ENCODE measurements at places on chromosomes 7 and 10. TPM values are rescaled to one million over a fixed set of nuclear protein-coding genes. Genes with fewer than 3 reads are reported as not detected.
A peak's percentile ranks its signal among the peaks of the same experiment; 100 is the strongest.

- DNase-seq = no peak
These were observed 31.1 kb upstream of the GOLGA7B start for GRCh38 chr10:97818572-97818971.

- DNase-seq = no peak
These were observed 88.0 kb downstream of the CPED1 start for GRCh38 chr7:121076350-121077164.

- DNase-seq = no peak
These were observed 118.1 kb upstream of the RHEB start for GRCh38 chr7:151637781-151638261.

DNA sequence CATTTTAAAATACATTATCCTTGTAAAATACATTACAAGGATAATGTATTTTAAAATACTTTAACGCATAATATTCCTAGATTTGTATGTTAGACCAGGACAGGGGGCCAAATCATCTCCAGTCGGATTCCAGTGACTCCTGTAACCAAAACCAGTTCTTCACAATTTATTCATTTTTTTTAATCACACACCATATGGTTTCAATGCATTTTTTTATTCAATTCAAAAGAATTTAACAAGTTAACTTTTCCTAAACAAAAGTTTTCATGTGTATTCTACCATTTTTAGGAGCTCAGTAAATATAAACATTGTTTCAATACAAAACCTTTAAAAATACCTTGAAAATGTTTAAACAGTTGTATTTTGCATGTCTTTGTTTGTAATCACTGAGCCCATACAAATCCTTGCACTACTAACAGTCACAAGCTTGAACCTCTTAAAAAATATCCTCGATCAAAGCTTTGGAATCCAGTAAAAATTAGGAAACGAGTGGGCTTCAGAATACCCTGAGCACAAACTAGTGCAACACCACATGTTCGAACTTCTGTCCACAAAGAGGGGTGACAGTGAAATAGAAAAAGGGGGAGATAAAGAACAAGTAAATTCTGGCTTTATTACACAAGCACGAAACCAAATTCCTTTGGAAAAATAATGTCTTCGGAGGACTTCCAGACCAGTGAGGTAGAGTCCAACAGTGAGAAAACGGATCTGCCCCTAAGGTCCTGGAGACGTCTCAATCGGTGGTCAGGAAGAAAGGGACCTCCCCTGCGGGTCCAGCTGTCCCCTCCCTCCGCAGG lies 1.6 kb downstream of the CCDC71L start:
- DNase-seq = no peak

The ZNF467 gene
- total RNA-seq = 1.7 TPM

DNA sequence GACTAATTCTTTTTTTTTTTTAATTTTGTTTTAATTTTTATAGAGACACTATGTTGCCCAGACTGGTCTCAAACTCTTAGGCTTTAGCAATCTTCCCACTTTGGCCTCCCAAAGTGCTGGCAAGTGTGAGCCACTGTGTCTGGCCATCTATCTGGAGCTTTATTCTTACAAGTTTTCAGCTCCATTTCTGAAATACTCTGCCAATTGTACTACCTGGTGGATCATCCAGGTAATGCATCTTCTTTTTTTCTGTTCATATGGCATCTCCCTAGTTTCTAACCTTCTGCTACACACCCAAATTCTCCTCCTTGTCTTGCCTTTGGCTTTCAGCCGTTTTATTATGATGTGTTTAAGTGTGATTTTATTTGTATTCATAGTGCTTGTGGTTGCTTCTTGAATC lies 40.2 kb downstream of the ZNF365 start:
- DNase-seq = no peak

GRCh38 chr10:112352044-112352443 lies 21.9 kb upstream of the ACSL5 start:
- DNase-seq = no peak

DNA sequence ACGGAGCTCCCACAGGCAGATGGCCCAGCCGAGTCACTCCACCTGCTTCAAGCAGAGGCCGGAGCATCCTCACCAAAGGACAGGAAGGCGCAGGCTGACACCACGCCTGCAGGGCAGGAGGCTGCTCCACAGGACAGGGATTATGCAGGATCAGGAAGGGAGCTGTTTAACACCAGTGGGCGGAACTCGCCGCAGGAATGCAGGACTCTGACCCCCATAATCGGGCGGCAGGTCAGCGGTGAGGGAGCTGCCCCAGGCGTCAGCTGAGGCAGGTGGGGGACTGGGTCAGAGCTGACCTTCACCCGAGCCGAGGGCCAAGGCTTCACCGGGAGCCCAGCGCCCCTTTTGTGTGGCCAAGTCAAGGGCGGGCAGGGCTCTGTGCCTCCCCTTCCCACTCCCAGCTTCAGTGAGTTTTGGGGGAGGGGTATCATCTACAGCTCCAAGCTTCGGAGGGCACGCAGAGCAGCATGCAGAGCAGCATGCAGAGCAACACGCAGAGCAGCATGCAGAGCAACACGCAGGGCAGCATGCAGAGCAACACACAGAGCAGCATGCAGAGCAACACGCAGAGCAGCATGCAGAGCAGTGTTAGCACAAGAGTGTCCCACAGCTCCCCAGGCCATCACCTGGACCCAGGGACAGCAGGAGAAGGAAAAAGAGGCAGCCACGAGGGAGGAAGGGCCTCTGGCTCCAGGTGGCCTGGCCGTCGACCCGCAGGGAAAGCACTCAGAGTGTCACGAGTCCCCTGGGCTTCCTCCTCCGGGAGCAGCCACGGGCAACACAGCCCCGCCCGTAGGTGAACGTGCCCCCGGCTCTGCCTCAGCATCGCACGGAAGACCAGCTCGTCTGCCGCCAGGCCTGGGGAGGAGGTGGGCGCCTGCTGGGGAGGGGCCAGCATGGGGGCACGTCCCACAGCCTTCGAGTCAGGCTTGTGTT lies 151.7 kb upstream of the PPP2R2D start:
- peak; percentile 89 for DNase-seq

DNA sequence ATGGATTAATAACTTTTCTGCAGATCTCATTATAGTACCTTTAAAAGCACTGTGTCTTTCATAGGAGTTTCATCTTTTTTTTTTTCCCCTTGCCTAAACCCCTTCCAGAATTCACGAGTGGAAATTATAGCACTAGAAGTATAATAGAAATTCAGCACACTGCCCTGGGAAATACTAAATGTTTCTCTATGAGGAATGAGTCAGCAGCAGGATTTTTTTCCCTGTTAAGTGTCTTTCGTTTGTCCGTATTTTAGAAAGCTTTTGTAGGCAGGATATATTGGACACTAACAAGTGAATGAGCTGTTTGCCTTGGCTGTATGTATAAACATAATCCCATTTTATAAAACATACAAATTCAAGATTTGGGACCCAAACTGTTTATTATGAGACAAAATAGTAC lies 105.8 kb downstream of the EXOC4 start:
- no peak for DNase-seq

- no peak for DNase-seq
These were observed 126.6 kb downstream of the CCDC71L start for GRCh38 chr7:106534271-106534846.

GRCh38 chr10:61346796-61347413 lies 106.3 kb downstream of the TMEM26 start:
- DNase-seq = no peak

The ACSM6 gene
- total RNA-seq = not detected

- DNase-seq = no peak
These were observed 97.3 kb downstream of the WNT2 start for GRCh38 chr7:117225536-117225935.

The WNT8B gene
- 0.14 TPM for total RNA-seq

GRCh38 chr10:14553448-14553847 lies 221.2 kb downstream of the FAM107B start:
- no peak for DNase-seq

DNA sequence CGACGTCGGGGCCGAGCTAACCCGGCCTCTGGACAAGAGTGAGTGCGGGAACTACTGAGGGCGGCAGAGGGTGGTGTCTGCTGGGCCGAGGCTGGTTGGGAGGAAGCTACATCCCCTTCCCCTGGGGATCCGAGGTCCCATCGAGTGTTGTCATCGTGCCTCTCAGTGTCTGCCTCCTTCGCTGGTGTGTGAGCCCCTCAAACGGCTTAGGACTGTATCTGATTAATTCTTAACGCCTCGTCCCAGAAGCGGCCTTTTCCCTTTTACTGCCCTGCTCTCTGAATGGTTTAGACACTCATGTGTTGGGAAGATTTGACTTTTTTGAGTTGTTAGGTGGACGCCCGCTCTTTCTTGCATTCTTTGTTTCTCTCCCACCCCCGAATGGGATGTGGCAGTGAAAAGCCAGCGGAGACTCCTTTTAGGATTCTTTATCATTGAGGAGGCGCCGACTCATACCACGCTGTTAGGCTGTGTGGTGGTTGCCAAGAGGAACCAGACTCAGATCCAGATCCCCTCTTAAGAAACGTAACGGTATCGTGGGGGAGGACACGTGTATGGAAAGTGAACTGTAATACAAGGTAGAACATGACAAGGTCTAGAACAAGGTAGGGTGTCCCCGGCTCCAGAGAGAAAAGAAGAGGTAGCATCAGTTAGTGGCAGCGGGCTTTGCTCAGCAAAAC lies 631 bp downstream of the SUPV3L1 start:
- DNase-seq = peak; percentile 59

The CUTC gene
- 30.1 TPM for total RNA-seq
